ENCODE measurements at places on chromosomes 1 and 21. TPM values are rescaled to one million over a fixed set of nuclear protein-coding genes. Genes with fewer than 3 reads are reported as not detected.

The SLC16A4 gene
- 2.8 TPM for total RNA-seq

The AMY1C gene
- total RNA-seq: 1.4 TPM

The USP33 gene
- 28.1 TPM for total RNA-seq

The GUCA2B gene
- not detected for total RNA-seq

The NMNAT2 gene
- total RNA-seq: not detected

The PTPN7 gene
- not detected for total RNA-seq

The CFAP141 gene
- total RNA-seq: not detected

The RAB42 gene
- 0.51 TPM for total RNA-seq

The HSPB7 gene
- not detected for total RNA-seq

The UBASH3A gene
- total RNA-seq: not detected

The RPTN gene
- total RNA-seq: 2.0 TPM

The CHIA gene
- total RNA-seq: not detected

The KMO gene
- total RNA-seq: not detected

The MXRA8 gene
- total RNA-seq: 4.9 TPM

The TMEM82 gene
- total RNA-seq: not detected

The PIGC gene
- 16.9 TPM for total RNA-seq

The PLA2G2D gene
- not detected for total RNA-seq

The LCE3E gene
- 0.63 TPM for total RNA-seq

The INSRR gene
- total RNA-seq: not detected

The TIE1 gene
- total RNA-seq: not detected

The CENPF gene
- total RNA-seq: 39.8 TPM

The CFHR3 gene
- total RNA-seq: not detected

The ATF3 gene
- total RNA-seq: 1.7 TPM

The E2F2 gene
- total RNA-seq: 2.1 TPM

The SLC1A7 gene
- not detected for total RNA-seq

The RYR2 gene
- not detected for total RNA-seq

The ANGPTL3 gene
- total RNA-seq: not detected

The C1QA gene
- not detected for total RNA-seq

The PERM1 gene
- not detected for total RNA-seq

The SHISAL2A gene
- not detected for total RNA-seq

The ATP5IF1 gene
- total RNA-seq: 607 TPM

The KIRREL1 gene
- total RNA-seq: 65.4 TPM

The NSUN4 gene
- 14.3 TPM for total RNA-seq

The ABL2 gene
- 9.3 TPM for total RNA-seq

The GPBP1L1 gene
- total RNA-seq: 85.0 TPM

The BCAN gene
- not detected for total RNA-seq
